Hepatocyte (in vitro differentiated cells): ENCODE measurements at places on chromosomes 2 and 18. TPM values are rescaled to one million over a fixed set of nuclear protein-coding genes. Genes with fewer than 3 reads are reported as not detected.

- no peak overlapping the region for H3K4me3 ChIP-seq
- H3K27ac ChIP-seq = no peak overlapping the region
- H3K36me3 ChIP-seq = no peaks in the 10 kb centered on the region
- H3K4me1 ChIP-seq = no peaks in the 10 kb centered on the region
- DNase-seq = no peak
These were observed 498.6 kb upstream of the ZEB2 start for GRCh38 chr2:145018502-145018901.

GRCh38 chr2:104888489-104889258 is 34.8 kb downstream of the POU3F3 start:
- H3K4me1 ChIP-seq = no peaks in the 10 kb centered on the region
- H3K4me3 ChIP-seq = no peak overlapping the region
- no peak for DNase-seq
- peaks cover 9% of the 10 kb centered on the region for H3K27me3 ChIP-seq
- H3K36me3 ChIP-seq = no peaks in the 10 kb centered on the region

DNA sequence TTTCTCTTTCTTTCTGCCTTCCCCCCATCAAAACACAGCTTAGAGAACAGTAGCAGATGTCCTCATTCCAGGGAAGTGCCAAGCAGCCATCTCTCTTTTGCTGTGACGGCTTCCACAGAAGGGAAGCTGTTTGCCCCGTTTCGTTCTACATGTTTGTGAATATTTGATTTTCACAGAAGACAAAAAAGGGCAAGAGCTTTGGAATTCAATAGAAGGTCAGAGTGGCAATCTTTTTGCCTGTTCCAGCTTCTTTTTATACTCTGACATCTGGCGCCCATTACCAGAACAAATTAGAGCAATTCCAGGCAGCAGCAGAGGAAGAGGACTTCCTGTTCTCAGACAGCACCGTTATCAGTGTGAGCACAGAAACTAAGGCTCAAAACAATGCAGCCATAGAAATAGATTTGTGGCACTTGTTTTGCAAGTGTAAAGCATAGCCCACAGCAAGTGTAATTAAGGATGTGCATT is 79.0 kb upstream of the CDH19 start:
- DNase-seq = no peak
- no peak overlapping the region for H3K4me3 ChIP-seq
- no peak overlapping the region for H3K27ac ChIP-seq
- no peaks in the 10 kb centered on the region for H3K4me1 ChIP-seq

DNA sequence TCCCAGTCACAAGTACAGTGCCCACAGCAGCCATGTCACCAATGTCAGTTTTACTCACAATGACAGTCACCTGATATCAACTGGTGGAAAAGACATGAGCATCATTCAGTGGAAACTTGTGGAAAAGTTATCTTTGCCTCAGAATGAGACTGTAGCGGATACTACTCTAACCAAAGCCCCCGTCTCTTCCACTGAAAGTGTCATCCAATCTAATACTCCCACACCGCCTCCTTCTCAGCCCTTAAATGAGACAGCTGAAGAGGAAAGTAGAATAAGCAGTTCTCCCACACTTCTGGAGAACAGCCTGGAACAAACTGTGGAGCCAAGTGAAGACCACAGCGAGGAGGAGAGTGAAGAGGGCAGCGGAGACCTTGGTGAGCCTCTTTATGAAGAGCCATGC is 31.3 kb downstream of the COX7A2L start:
- no peak for DNase-seq
- no peak overlapping the region for H3K27ac ChIP-seq
- no peaks in the 10 kb centered on the region for H3K4me1 ChIP-seq
- no peaks in the 10 kb centered on the region for H3K36me3 ChIP-seq
- no peaks in the 10 kb centered on the region for H3K27me3 ChIP-seq

DNA sequence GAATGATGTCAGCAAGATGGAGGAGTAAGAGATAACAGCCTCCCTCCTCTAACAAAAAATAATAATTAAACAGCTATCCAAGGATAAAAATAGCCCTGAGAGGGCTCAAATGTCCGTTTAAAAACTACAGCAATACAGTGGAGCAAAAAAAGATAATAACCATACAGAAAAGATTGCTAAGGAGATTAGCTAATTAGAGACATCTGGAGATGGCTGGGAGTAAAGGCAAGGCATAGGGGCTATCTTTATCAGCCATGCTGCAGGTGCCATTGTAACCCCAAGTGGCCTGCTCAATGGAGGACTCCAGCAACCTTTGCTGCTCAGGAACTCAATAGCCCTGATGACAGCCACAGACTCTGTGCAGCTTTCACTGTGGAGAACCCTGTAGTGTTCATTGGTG is 42.7 kb downstream of the MDH1 start:
- H3K36me3 ChIP-seq = no peaks in the 10 kb centered on the region
- H3K4me3 ChIP-seq = no peak overlapping the region
- no peak for DNase-seq
- no peak overlapping the region for H3K27ac ChIP-seq
- H3K4me1 ChIP-seq = no peaks in the 10 kb centered on the region

DNA sequence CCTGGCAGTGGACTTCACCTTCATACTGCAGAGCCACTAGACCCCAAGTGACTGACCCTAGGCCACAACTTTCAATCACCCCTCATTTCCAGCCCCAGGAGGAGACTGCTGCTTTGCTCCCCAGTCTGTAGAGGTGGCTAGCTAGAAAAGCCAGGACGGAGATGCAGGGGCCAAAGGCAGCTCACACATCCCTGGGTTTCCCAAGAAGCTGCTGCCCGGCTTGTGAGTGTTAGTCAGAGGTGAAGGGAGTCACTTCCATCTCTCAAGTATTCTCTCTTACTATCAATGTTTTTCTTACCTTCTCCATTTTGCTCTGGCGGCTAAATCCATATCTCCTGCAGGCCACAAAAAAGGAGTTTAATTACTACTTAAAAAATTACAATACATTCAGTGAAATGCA is 36.2 kb downstream of the CCDC93 start:
- peaks cover 8% of the 10 kb centered on the region for H3K4me1 ChIP-seq
- no peak overlapping the region for H3K27ac ChIP-seq
- no peak for DNase-seq
- no peak overlapping the region for H3K4me3 ChIP-seq

DNA sequence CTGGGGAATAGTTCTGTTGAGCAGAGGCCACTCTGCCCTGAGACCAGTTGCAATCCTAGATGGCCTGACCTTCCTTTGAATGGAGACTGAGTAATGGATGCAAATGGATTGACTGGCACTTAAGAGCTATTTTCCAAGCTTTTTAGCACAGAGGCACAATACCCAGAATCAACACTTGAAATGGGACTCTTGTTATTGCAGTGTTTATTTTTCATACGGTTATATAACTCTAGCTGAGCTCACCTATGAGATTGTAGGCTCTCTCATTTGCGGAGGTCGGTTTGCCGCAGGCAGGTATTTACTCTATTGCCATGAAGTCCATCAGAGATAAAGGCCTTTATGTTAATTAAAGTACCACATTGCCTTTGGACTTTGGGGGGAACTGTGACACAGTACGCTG is 422.3 kb upstream of the CELF4 start:
- no peaks in the 10 kb centered on the region for H3K4me1 ChIP-seq
- no peaks in the 10 kb centered on the region for H3K36me3 ChIP-seq
- no peaks in the 10 kb centered on the region for H3K27me3 ChIP-seq

DNA sequence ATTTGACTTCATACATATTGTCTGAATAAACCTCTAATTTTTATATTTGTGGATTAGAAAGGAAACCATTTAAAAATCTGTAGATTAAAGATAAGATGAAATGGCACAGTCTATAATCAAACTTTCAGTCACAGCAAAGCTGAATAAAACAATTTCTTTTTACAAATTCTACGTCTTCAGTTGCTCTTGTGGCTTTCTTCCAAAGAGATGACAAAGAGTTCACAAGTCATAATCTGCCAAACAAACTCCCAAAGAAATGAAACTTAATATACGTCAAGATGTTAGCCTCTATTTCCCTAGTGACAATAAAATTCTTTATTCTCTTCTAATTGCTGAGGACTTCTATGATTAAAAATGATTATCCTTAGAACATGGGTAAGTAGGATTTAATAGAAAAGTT is 66.3 kb downstream of the FIGN start:
- no peak for DNase-seq
- peaks cover 4% of the 10 kb centered on the region for H3K4me1 ChIP-seq
- H3K4me3 ChIP-seq = no peak overlapping the region
- no peaks in the 10 kb centered on the region for H3K36me3 ChIP-seq
- no peak overlapping the region for H3K27ac ChIP-seq

DNA sequence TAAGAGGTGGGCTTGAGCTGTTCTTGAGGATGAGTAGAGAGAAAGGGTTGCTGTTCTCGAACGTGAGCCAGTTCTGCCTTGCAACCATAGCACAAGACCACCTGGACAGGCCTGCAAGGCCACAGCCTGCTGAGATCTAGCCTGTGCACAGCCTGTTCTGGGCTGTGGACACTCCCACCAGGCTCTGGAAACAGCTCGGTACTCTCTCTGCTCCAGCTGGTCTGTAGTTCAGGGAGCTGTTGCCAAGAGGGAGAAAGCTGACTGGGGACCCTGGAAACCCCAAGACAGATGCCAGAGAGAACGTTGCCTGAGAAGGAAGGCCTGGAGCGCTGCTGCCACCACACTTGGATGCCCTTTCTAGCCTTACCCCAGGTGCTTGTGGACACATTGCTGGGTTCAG is 69.8 kb downstream of the CTIF start:
- no peak for DNase-seq
- H3K4me3 ChIP-seq = no peak overlapping the region
- no peaks in the 10 kb centered on the region for H3K36me3 ChIP-seq
- H3K27ac ChIP-seq = no peak overlapping the region
- H3K27me3 ChIP-seq = no peaks in the 10 kb centered on the region

GRCh38 chr2:168639441-168639898 is 163.0 kb upstream of the NOSTRIN start:
- H3K27me3 ChIP-seq = no peaks in the 10 kb centered on the region
- H3K4me1 ChIP-seq = peaks cover 40% of the 10 kb centered on the region
- H3K4me3 ChIP-seq = no peak overlapping the region
- peak; percentile 82 for DNase-seq
- peak overlapping the region; percentile 80 for H3K27ac ChIP-seq

- H3K4me1 ChIP-seq = no peaks in the 10 kb centered on the region
- DNase-seq = no peak
- no peaks in the 10 kb centered on the region for H3K27me3 ChIP-seq
- no peak overlapping the region for H3K4me3 ChIP-seq
- H3K27ac ChIP-seq = no peak overlapping the region
- no peaks in the 10 kb centered on the region for H3K36me3 ChIP-seq
These were observed 109.0 kb upstream of the PARD3B start for GRCh38 chr2:204436230-204436629.

- no peak for DNase-seq
- no peak overlapping the region for H3K27ac ChIP-seq
- H3K36me3 ChIP-seq = no peaks in the 10 kb centered on the region
- H3K4me3 ChIP-seq = no peak overlapping the region
- H3K27me3 ChIP-seq = no peaks in the 10 kb centered on the region
These were observed 431.9 kb upstream of the TCF4 start for GRCh38 chr18:56019908-56020307.

DNA sequence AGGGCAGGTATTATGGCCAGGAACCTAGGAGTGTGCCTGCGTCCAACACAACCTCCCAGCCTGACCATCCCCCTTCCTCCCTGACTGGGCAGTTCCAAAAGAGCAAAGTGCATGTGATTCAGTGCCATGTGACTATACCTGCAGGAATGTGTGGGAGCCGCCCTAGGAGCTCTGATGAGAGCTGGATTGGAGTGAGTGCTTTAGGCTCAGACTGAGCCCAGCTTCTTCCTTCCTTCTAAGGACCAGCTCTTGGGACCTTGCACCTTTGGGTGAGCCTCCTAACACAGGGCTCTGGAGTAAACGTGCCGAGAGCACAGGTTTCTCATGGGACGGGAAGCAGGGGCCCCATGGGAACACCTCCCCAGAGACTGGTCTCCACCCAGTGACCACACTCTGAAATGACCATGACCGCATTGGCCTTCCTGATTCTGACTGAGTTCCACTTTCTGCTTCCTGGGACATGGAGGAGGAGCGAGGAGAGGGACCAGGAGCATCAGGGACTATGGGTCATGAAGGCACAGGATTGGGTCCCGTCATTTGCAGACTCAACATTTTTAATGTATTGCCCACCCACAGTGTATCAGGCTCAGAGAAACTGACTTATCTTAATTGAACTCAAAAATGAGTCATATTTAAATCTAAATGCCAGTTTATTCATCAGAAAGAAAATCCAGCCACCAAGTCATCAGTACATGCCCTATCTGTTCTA is 87.8 kb upstream of the BCL2L11 start:
- DNase-seq = peak; percentile 84
- no peak overlapping the region for H3K4me3 ChIP-seq
- no peaks in the 10 kb centered on the region for H3K36me3 ChIP-seq
- peak overlapping the region; percentile 93 for H3K27ac ChIP-seq
- no peaks in the 10 kb centered on the region for H3K27me3 ChIP-seq

Gene NEU4
- total RNA-seq = 6.8 and 9.3 TPM in 2 replicates

DNA sequence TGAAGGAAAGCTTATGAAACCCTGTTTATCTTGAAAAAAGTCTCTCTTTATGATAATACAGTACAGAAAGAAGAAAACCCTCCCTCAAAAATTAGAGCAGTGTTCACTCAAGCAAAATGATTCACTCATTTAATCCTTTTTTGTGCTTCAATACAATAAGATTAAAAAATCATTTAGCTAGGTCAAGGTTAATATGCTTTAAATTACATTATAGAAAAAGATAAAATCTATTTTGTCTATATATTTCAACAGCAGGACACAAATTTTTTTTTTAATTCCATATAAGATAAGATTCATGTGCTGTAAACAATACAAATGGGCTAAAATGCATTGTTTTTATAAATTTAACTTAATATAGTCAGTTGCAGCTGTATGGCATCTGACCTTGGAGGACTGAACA is 176.9 kb downstream of the KCNE4 start:
- H3K4me1 ChIP-seq = no peaks in the 10 kb centered on the region
- no peaks in the 10 kb centered on the region for H3K27me3 ChIP-seq
- H3K4me3 ChIP-seq = no peak overlapping the region
- no peaks in the 10 kb centered on the region for H3K36me3 ChIP-seq
- H3K27ac ChIP-seq = no peak overlapping the region

Gene TLX2
- total RNA-seq = not detected in 2 replicates

GRCh38 chr2:139175510-139175909 is 395.3 kb upstream of the NXPH2 start:
- no peak for DNase-seq
- H3K27ac ChIP-seq = no peak overlapping the region
- H3K27me3 ChIP-seq = no peaks in the 10 kb centered on the region
- H3K4me1 ChIP-seq = no peaks in the 10 kb centered on the region

Gene RGPD6
- total RNA-seq = 51.8 and 54.8 TPM in 2 replicates

DNA sequence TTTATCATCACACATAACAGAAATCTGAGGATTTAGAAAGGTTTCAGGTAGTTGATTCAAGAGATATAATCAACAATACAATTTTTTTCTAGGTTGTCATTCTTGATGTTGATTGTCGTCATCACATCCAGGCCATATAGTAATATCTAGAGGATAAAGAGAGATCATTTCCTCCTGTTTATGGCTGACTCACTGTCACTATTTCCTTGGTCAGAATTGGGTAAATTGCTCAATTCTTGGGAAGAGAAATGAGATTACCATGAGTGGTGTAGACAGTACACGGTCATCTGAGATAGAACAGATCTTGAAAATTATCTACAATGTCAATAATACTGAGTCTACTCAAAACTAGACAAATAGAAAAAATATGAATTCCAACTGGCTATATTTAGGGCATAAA is 78.8 kb downstream of the ZNF804A start:
- no peaks in the 10 kb centered on the region for H3K4me1 ChIP-seq
- DNase-seq = no peak
- H3K36me3 ChIP-seq = no peaks in the 10 kb centered on the region
- no peak overlapping the region for H3K4me3 ChIP-seq
- H3K27me3 ChIP-seq = no peaks in the 10 kb centered on the region
- H3K27ac ChIP-seq = no peak overlapping the region
